NCI-H1092 (cell line): ENCODE measurements at places on chromosomes 1 and 21.

DNA sequence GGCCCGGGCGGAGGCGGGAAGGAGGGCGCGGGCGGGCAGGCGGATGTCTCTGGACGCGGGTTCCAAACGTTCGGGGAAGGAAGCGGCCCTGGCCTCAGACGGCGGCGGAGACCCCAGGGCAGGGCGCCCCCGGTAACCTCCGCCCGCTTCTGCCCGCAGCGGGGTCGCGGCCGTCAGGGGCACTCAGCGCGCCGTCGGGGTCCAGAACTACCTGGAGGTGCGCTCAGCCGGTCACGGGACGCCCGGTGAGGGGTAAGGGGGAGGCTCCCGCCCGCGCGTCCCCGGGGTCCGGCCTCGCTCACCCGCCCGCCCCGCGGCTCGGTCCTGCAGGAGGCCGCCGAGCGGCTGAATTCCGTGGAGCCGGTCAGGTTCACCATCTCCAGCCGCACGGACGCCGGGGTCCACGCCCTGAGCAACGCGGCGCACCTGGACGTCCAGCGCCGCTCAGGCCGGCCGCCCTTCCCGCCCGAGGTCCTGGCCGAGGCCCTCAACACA lies 406 bp downstream of the PUSL1 start:
- no peak for DNase-seq

- DNase-seq = no peak
These were observed 7.7 kb downstream of the FBXO6 start for GRCh38 chr1:11671544-11672286.

DNA sequence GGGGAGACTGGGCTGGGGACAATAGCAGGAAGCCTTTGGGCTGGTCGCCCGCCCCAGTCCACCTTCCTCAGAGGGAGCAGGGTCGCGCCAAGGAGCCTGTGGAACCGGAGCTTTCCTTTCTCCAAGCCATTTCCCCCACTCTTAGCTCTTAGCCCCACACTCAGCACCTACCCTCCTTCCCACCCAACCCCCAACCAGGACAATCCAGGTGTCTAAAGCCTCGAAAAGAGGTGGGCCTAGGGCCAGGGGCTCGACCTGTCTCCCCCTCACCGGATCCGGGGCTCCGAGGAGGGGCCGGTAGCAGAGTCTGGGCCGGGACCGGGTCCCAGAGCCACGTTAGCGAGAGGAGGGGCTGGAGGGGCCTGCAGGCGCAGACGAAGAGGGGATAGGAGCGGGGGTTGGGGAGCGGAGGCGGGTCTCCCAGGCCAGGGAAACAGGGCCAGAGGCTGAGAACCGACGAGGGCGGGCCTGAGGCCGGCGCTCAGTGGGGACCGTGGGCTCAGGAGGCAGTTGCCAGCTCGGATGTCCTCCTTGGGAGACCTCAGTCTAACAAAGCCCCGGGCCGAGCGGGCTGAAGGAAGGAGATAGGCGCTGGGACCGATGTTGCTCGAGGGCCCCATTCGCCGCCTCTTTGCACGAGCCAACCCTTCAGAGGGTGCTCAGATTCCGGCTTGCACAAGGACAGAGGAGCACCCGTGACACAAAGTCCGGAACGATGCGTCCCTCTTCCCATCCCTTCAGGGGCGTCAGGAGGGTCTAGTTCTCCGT lies 943 bp downstream of the SEMA6C start:
- DNase-seq = peak; percentile 16

GRCh38 chr1:21896652-21897532 lies 40.2 kb downstream of the HSPG2 start:
- no peak for DNase-seq

DNA sequence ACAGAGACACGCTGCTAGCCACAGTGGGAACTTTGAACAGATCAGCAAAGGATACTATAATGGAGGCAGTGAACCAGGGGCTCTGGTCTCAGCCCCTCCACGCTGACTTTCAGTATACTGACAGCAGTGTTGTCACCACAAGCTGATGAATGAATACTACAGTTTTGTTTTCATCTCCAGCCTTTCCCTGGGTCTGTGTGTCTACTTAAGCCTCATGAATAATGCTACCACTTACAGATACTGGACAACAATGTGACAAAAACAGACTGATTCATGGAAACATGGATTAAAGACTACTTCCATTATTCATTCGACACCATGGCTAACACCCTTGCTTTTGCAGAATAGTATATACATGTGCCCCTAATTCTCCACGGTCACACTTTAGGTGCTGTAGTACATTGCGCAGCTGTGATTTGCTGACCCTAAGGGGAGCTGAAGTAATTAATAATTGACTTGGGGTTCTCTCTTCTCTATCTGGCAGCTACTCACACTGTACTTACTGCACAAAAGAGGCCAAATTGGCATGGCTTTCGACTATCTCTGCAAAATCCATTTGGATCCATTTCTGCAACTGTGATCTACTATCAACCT lies 203.2 kb upstream of the LYPLAL1 start:
- DNase-seq = no peak

GRCh38 chr1:71054791-71055190 lies 7.2 kb upstream of the PTGER3 start:
- no peak for DNase-seq

- no peak for DNase-seq
These were observed 943.4 kb downstream of the TTLL7 start for GRCh38 chr1:83055391-83056170.

DNA sequence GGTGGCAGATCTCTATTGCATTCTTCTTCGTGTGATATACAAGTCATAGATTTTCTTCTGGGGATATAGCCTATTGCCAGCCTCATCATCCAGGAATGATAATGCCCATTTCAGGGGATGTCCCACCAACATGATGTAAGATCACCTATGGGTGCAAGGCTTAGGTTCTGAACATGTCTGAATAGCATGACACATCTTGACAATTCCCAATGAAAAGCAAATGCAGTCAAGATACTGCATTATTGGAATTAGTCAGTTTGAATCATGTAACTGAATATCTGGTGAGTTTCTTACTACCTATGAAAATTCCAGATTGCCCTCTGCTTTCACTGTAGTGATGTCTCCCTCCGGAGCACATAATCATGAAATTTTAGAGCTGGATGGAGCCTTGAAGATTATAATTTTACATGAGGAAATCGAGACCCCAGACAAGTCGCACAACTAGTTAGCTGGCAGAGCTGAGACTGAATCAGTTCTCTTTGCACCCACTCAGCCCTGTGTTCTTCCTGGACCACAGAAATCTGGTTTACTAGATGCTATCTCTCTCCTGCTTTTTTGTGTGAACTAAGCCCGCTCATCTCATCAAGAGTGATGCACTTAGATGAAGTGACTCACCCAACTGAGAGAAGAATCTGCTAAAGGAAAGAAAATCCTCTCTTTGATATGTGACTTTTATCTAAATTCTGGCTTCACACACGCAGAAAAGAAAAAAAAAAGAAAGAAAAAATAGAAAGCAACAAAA lies 65.0 kb downstream of the WDR64 start:
- DNase-seq = no peak
